Endodermal cell (in vitro differentiated cells): ENCODE measurements at places on chromosomes 2 and 18. TPM values are rescaled to one million over a fixed set of nuclear protein-coding genes. Genes with fewer than 3 reads are reported as not detected.

The PER2 gene
- 10.6 and 13.5 TPM in 2 replicates for total RNA-seq

The SGO2 gene
- 18.4 and 20.0 TPM in 2 replicates for total RNA-seq

The ERMN gene
- total RNA-seq: 0.09 to 1.7 TPM (median 0.55 TPM) in 3 replicates

The PTPRN gene
- total RNA-seq: 1.1 and 1.2 TPM in 2 replicates

The LIMS3 gene
- 0.92 to 4.2 TPM (median 1.6 TPM) in 3 replicates for total RNA-seq

The DLX1 gene
- not detected in 3 replicates for total RNA-seq

The DSG1 gene
- not detected in 3 replicates for total RNA-seq
